Glutamatergic neuron (in vitro differentiated cells): ENCODE measurements at places on chromosomes 12 and 14. TPM values are rescaled to one million over a fixed set of nuclear protein-coding genes. Genes with fewer than 3 reads are reported as not detected.

DNA sequence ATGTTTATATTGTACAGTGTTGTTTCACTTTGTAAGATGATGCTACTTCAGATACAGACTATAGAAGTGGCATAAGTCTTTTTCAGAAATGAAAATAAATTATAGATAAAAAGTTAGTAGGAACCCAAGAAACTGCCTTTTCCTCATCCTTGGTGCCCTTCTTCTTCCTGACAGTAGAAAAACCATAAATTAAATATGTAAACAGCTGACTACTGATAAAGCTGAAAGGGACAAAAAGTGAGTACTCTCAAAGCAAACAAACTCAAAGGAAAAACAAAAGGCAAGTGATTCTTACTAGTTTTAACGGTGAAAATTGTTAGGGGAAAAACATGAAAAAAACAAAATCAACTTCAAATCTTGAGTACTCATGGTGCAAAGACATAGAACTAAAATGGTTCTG, 8.6 kb upstream of the C12orf50 start:
- peaks cover 2% of the 10 kb centered on the region for H3K4me1 ChIP-seq
- no peaks in the 10 kb centered on the region for H3K36me3 ChIP-seq
- H3K4me3 ChIP-seq: no peak overlapping the region
- no peaks in the 10 kb centered on the region for H3K27me3 ChIP-seq
- no peak for DNase-seq

GRCh38 chr12:19203539-19204506, 74.3 kb downstream of the PLEKHA5 start:
- H3K4me3 ChIP-seq: no peak overlapping the region
- H3K27me3 ChIP-seq: peaks cover 6% of the 10 kb centered on the region
- peaks cover 39% of the 10 kb centered on the region for H3K4me1 ChIP-seq
- no peak overlapping the region for H3K27ac ChIP-seq
- no peak for DNase-seq

DNA sequence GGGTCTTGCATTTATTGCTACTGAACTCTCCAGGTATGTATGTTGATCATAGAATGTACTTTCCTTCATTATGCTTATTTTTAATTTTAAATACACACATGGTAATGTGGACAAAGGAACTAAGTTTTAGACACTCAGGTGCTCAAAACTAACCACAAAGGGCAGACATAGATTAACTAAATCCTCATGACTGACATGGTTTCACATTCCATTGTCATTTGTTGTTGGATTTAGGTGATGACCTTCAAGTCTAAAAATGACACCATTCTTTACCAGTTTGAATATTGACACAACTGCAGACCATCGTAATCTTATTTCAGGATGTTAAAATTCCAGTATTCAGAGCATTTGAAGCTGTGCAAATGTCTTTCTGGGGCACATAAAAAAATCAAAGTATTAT, 128.4 kb downstream of the BBS10 start:
- H3K27me3 ChIP-seq: no peaks in the 10 kb centered on the region
- H3K4me3 ChIP-seq: no peak overlapping the region
- no peaks in the 10 kb centered on the region for H3K36me3 ChIP-seq
- DNase-seq: no peak
- no peaks in the 10 kb centered on the region for H3K4me1 ChIP-seq

DNA sequence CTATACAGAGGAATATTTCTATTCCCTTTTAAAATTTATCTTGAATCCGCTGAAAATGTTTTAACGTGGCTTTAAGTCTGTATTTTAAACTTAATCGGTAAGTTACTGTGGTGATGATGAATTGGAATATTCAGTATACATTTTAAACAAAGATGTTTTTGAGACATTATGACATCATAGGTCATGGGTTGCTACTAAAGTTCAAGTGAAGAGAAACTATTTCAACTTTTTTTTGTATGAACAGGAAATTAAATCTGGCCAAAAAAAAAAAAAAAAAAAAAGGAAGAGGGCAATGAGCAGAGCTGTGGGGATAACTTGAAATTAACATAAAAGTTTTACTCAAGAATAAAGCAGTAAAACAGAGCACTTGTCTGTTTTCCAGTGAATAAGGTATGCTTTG, 109.0 kb downstream of the PLEKHA5 start:
- H3K4me1 ChIP-seq: peaks cover 44% of the 10 kb centered on the region
- no peaks in the 10 kb centered on the region for H3K36me3 ChIP-seq
- peaks cover 9% of the 10 kb centered on the region for H3K27me3 ChIP-seq
- no peak overlapping the region for H3K4me3 ChIP-seq
- H3K27ac ChIP-seq: no peak overlapping the region
- DNase-seq: no peak

DNA sequence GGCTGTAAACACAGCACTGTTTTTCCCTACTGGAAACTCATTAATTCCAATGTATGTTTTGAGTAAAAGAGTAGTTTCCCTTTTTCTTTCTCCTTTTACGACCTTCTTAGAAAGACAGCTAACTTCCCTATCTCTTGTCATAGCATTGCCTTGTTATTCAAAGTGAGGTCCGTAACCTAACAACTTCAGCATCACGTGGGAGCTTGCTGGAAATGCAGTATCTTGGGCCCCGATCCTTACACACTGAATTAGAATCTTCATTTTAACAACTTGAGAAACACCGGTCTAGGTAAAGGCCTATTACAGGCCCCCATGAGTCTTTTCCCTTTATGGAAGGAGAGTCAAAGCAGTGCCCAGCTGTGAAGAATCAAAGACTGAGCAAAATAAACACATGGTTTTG, 230.7 kb upstream of the PRKD1 start:
- no peak overlapping the region for H3K27ac ChIP-seq
- no peaks in the 10 kb centered on the region for H3K4me1 ChIP-seq
- DNase-seq: no peak

DNA sequence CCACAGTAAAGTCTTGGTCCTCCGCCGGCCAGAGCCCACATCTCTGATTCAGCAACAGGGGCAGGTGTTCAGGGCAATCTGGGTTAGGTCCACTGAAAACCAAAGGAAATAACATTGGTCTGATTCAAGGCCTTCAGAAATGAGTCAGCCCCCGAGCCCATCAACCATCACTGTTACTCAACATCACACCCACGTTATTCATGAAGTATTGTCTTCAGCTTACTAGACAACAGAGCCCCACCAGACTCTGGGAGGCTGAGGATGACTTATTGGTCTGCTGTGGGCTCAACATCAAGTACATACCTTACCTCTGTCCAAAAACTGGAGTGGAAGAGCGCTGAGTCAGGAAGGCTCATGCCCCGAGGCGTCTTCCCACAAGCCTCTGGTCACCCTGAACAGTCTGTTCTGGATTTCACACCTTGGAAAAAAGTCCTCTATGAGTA, 97.5 kb downstream of the ZFP36L1 start:
- no peak overlapping the region for H3K4me3 ChIP-seq
- H3K27ac ChIP-seq: no peak overlapping the region
- H3K36me3 ChIP-seq: peaks cover 4% of the 10 kb centered on the region
- DNase-seq: no peak
- no peaks in the 10 kb centered on the region for H3K4me1 ChIP-seq
- H3K27me3 ChIP-seq: peaks cover 10% of the 10 kb centered on the region

DNA sequence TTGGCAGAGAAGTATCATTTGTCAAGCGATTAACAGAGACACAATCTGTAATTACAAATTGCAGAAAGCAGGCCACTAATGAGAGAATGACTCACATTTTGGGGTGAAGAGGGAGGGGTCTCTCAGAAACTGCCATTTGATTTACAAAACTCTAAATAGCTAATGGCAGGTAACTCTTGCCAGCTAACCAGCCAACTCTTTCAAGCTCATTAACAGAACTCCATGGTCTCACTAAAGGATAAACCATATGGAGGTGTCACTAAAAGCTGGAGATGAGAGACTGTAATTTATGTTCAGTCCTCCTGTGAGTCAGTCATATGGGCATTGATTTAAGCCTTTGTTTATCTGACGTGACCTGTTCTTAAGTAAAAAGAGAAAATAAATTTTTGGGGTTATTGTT, 336.4 kb downstream of the FOXG1 start:
- DNase-seq: no peak
- no peaks in the 10 kb centered on the region for H3K36me3 ChIP-seq
- H3K4me1 ChIP-seq: peaks cover 3% of the 10 kb centered on the region
- H3K4me3 ChIP-seq: no peak overlapping the region
- no peak overlapping the region for H3K27ac ChIP-seq
- no peaks in the 10 kb centered on the region for H3K27me3 ChIP-seq

- no peaks in the 10 kb centered on the region for H3K4me1 ChIP-seq
- no peak overlapping the region for H3K4me3 ChIP-seq
- no peak overlapping the region for H3K27ac ChIP-seq
- peaks cover 2% of the 10 kb centered on the region for H3K27me3 ChIP-seq
- no peak for DNase-seq
Measured at GRCh38 chr12:66491853-66492252, 187.0 kb downstream of the GRIP1 start.

DDX54 gene
- 16.9 TPM for total RNA-seq

MRPL52 gene
- 67.9 TPM for total RNA-seq

GALNT8 gene
- 25.3 TPM for total RNA-seq
